Activated naive CD4-positive, alpha-beta T cell treated with anti-CD3 and anti-CD28 coated beads, Interleukin-2, amount 50 U/mL, for 72 hours (primary cell): ENCODE measurements at places on chromosomes 2 and 18. TPM values are rescaled to one million over a fixed set of nuclear protein-coding genes. Genes with fewer than 3 reads are reported as not detected.

The CCDC138 gene
- total RNA-seq: 6.5 TPM

- no peak for DNase-seq
These were observed 1936.8 kb upstream of the PIK3C3 start for GRCh38 chr18:40018266-40018665.

The ECEL1 gene
- total RNA-seq: not detected

DNA sequence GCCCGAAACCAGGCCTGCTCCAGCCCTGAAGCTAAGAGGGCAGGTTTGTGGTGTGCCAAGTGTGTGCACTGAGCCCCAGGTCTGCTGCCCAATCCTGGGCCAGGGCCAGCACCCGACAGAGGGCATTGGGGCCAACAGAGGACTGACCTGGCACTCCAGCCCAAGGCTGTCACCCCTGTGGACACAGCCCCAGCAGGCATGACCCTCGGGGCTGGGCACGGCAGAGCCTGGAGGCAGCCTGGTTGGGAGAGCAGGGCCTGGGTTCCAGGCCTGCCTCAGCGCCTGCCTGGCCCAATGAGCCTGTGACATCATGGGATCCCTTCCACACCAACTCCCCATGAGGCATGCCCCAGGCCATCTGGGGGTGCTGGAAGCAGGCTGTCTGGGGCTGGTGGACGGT lies 10.8 kb upstream of the SNED1 start:
- no peak for DNase-seq

DNA sequence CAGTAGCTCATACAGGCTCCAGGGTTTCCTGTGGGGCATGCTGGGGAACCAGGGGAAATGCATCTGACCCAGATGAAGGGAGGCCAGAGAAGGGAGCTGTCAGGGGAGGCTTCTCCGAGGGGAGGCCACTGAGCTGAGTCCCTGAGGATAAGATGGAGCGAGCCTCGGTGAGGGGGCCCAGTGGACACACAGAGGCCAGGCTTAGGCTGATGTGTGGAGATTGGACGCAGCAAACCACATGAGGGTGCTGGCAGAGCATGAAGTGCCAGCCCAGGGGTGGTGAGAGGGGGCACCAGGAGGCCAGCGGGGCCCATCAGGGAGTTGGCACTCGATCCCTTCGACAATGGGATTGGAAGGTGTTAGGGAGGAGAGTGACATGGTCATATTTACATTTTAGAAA lies 235.0 kb downstream of the KLHL29 start:
- DNase-seq: no peak

DNA sequence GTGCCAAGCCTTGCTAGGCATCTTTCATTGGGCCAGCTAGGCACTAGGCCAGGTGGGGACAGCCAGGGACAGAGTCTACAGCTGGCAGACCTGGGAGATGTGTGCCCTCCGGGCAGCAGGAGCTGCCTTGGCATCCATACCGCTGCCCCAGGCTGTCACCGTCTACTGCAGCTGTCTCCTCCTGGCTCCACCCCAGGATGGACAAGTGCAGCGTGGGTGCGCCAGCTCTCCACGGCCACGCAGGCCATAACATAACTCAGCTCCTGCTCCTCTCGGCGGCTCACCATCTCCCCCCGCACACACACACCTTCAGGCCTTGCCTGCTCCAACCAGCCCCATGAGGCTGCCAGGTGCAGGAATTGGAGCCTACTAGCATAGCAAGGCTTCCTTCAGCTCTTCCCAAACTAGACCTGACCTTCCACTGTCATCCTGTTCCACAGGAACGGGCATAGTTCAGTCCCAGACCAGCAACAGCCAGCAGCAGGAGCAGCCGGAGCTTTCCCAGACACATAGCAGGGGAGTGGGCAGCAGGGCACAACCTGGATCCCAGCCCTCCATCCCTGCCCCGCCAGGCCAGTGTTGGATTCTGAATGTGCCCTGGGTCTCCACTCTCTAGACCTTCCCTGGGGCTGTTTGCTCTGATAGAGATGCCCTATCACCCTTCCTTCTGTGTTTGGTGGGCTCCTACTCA lies 2.5 kb upstream of the ADRA2B start:
- DNase-seq: no peak
